Heart left ventricle (tissue), 16 donors: ENCODE measurements at places on chromosomes 3 and 15. TPM values are rescaled to one million over a fixed set of nuclear protein-coding genes. Genes with fewer than 3 reads are reported as not detected.

- no peak for DNase-seq
These were observed 301.0 kb upstream of the SLCO3A1 start for GRCh38 chr15:91552555-91552954.

DNA sequence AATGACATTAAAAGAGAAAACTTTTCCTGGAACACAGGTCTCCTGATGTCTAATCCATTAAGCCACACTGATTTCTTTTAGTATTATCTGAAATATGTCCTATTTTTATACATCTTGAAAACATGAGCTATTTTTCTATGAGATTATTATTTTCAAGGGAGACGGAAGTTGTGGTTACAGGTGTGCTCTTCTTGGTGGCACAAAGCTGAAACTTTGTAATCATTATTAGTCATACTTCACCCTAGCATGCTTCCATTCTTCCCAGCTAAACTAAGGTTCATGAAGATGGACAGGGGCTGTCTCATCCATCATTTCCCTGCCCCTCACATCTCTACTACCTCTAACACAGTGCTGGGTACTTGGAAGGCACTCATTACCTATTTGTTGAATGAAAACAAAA is 85.6 kb upstream of the POU1F1 start:
- DNase-seq, result no peak

DNA sequence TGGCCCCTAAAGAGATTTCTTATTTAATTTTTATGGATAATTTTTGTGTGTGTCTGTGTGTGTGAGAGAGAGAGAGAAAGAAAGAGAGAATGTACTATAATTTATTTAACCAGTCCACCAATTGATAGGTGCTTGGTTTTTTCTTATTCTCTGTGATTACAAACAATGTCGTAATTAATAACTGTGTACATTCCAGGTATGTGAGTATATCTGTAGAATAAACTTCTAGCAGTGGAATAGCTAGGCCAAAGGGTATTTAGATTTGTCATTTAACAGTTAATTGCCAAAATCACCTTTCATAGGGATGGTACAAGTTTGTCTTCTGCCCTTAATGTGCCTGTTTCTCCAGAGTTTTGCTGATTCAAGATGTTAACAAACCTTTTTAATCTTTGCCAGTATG is 35.3 kb downstream of the FOXL2 start:
- no peak for DNase-seq

GRCh38 chr3:182921665-182922355 is 58.5 kb downstream of the DCUN1D1 start:
- DNase-seq, result no peak

DNA sequence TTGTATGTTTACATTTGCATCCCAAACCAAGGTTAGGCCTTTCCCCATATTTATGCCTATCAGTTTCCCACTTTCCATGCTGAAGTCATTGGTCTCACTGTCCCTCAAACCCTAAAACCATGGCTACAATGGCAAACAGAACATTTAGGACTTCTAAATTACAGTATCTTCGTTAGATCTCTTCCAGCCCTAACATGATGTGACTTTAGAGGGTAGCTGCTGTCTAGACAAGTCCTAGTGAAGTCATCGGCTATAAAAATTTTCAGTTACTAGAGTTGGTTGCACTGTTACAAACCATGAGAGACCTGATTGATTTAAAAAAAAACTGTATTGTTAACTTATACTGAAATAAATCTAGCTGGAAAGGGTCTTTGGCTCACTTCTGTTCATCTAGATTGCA is 54.6 kb downstream of the TM4SF4 start:
- no peak for DNase-seq

DNA sequence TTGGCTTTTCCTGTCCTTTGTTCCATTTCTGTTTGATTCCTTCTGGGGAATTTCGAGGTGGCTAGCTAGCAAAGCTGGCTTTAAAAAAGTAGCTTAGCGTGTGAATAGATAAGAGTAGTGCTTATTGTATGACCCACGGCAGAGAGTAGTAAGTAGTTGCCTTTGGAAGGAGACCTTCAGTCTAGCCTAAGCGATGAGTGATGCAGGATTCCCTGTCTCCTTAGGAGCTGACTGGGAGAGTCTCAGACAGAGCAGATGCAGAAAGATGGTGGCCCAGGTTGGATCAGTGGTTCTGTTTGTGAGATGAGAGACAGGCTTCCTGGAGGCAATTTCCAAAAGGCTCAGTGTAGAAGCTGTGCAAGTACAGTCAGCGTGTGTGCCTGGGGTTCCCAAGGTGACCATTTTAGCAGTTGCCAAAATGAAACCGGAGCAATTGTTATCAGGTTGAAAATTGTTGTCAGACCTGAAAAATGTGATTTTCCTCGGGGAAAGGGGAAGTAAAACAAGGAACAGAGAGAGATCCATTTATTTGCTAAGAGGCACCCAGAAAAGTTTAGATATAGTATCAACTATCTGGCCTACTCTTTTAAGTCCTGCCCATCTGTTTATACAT is 681 bp upstream of the IL5RA start:
- no peak for DNase-seq

DNA sequence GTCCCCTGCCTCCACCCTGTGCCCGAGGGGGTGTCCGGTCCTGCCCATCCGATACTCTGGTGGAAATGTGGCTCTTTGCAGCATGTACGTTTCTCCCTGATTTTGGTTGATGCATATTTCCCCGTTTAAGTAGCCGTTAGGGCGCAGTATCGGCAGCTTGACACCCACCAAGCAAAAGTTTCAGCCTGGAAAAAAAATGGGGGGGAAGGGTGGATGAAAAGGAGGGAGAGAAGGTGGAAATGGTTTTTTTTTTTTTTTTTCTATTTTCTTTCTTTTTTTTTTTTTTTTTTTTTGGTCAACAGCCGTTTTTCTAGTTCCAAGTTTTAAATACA is 1.3 kb downstream of the RAP2B start:
- DNase-seq, result no peak

DNA sequence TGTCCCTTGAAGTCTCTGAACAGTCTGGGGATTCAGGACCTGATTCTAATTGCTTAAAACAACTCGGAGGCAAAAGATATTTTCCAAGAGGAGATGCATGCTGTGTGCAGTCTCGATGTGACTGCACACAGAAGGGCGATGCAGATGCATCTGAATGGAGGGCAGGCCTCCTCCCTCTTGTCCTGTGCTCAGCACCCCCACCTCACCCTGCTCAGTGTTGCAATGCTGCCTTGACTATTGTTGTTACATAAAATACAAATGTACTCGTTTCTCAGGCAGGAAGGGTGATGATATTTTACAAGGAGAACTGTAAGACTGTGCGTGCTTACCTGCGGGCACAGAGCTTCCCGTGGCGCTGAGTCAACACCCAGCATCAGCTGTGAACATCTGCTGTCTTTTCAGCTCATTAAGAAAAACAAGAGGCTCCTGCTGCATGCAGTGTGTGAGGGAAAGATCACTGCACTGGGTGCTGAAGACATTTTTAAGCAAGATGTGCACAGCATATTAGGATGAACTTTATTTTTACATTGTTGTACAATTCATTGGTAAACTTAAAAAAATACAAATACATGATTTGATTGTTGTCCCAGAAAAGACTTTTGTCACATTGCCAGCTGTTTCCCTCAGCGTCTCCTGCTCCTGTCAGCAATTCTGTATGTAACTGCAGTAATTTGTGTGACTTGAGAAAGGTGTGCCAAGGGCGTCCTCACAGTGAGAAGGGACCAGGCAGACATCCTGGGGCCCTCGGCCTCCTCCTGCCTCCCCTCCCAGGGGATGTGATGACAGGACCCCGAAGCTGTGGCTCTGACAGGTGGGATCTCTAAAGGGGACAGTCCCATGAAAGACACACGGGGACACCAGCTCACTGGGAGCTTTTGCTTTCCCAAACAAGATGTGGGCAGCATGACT is 56.3 kb upstream of the RPL32 start:
- DNase-seq, result peak; percentile 28

- DNase-seq, result peak; percentile 87
These were observed at the start of gene ADAMTS9 for GRCh38 chr3:64687781-64688604. ADAMTS9 (minus strand) TSS chr3:64688000; CDS start chr3:64687657, 343 bp downstream.

GRCh38 chr15:38059665-38060064 is 125.2 kb downstream of the TMCO5A start:
- DNase-seq, result no peak

- DNase-seq, result peak; percentile 80
These were observed 123.4 kb upstream of the MEF2A start for GRCh38 chr15:99442252-99442897.

DNA sequence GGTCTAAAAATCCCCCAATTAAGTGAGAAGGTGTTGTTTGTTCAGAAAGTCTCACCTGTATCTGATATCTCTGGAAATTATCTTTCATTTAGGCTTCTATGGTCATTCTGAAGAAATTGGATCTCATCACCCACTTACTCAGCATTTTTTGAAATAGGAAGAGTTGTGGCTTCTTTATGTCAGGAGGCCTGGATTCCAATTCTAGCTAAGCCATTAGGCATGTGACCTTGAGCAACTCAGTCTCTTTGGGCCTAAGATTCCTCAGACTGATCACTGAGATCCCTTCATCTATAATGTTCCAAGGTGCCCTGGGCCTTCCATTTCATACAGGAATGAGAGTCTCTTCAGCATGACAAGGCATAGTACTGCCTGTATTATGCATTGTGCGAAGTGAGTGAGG is 70.3 kb downstream of the ARHGEF26 start:
- DNase-seq, result no peak

DNA sequence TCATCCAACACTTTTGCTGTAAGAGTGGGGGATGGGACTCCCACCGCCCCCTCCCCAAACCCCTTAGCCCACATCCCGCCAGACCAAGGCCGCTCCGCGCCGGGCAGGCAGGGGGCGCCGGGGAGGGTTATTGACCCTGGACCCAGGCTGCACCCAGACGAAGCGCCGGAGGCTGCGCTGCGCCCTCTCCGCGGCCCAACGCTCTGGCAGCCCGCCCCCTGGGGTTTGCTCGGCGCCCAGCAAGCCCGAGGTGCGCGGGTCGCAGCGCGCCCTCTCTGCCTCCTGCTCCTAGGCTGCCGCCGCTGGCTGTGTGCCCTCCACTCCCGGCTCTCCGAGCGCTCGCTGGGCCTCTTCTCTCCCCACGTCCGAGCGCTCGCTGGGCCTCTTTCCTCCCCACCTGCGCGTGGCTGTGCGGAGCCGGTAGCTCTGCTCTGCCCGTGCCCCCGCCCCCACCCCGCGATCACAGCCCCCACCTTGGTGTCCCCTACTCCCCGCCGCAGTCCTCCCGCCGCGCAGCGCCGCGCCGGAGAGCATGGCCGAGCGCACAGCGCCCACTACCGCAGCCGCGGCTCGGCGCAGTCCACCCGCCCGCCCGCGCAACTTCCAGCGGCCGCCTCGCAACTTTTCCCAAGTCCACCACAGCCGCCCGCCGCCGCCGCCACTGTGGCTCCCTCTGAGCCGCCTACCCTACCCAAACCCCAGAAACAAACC is 1.2 kb downstream of the MECOM start:
- peak; percentile 72 for DNase-seq

GRCh38 chr3:169813278-169813677 is 574 bp upstream of the LRRC34 start:
- DNase-seq, result no peak

DNA sequence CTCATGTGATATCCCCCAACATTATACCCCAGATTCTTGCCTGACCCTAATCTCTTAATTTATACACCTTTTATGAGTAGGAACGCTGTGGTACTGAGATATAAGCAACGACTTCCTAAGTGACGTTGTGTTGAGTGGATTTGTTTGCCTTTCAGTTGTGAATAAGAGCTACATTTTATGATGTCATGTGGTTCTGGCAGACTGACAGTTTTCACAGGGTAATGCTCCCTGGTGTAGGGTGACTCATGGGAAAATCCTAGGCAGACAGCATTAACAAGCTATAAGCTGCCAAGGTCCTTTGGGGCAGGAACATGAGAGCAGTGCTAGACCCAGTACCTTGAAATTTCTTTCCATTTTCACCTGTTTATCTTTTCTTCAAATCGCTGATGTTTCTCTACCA is 11.2 kb downstream of the C3orf52 start:
- DNase-seq, result no peak

DNA sequence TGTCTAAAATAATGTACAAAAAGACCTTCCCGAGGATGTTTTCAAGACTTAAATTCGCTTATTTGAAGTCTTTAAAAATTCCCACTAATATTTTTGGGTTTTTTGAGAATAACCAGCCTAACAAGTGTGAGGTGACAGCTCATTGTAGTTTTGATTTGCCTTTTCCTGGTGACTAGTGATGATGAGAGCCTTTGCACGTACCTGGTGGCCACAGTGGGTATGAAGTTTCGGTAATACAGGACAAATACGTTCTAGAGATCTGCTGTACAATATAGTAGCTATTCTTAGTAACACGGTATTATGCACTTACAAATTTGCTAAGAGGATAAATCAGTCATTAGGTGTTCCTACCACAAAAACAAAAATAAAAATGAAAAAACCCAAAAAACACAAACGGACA is 124.9 kb downstream of the GRM7 start:
- no peak for DNase-seq

DNA sequence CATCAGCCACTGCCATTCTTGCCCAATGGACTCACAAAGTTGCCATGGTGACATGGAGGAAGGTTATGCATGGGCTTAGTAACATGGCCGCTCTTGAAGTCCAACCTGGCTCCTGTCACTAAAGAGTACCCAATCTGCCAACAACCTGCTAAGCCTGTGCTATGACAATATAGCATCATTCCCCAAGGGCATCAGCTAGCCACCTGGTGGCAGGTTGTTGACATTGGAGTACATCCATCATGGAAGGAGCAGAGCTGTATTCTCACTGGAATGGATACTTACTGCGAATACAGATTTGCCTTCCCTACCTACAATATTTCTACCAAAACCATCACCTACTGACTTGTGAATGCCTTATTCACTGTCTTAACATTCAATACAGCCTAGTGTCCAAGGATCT is 138.9 kb upstream of the RORA start:
- no peak for DNase-seq

- no peak for DNase-seq
These were observed 36.6 kb downstream of the CCK start for GRCh38 chr3:42229266-42229941.

Gene DCP1A
- 16.3 TPM for total RNA-seq

Gene C3orf85
- not detected for total RNA-seq

Gene LRRC49
- 35.6 TPM for total RNA-seq

Gene KAT2B
- total RNA-seq, result 73.6 TPM

Gene RCCD1
- 6.8 TPM for total RNA-seq

Gene PAQR5
- 0.97 TPM for total RNA-seq

Gene UROC1
- total RNA-seq, result not detected

Gene SMAD6
- 19.8 TPM for total RNA-seq

Gene GPR27
- total RNA-seq, result 2.8 TPM

Gene PLA2G4D
- not detected for total RNA-seq

Gene ARGFX
- total RNA-seq, result not detected

Gene CX3CR1
- total RNA-seq, result 1.2 TPM

Gene CD200
- total RNA-seq, result 3.4 TPM

Gene ITIH3
- total RNA-seq, result 0.28 TPM

Gene ZBED2
- 0.93 TPM for total RNA-seq
